ENCODE measurements at places on chromosomes 1 and 21.
A peak's percentile ranks its signal among the peaks of the same experiment; 100 is the strongest.

GRCh38 chr1:40772146-40772955, 11.2 kb upstream of the KCNQ4 start:
- DNase-seq: no peak

DNA sequence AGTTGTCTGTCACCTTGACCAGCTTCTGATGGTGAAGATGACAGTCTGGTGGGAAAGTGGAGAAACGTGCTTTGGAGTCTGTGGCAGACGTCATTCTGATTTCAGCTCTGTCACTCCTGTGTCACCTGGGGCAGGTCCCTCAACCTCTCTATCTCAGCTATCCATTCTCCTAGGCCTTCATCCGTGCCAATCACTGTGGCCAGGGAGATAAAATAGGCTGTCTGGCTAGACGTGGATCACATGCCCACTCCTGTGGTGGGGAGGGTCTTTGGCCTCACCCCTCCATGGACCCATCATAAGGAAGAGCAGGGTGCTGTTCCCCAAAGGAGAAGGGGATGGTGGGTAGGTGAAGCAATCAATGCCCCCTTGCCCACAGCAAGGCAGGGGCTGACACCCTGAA, 140.3 kb downstream of the ACTL8 start:
- no peak for DNase-seq

- no peak for DNase-seq
Observed at GRCh38 chr21:16536643-16537434, 807.1 kb downstream of the USP25 start.

GRCh38 chr1:58885998-58886397, 102.2 kb upstream of the JUN start:
- no peak for DNase-seq

GRCh38 chr1:92902406-92902744, 58.9 kb downstream of the DIPK1A start:
- no peak for DNase-seq

- DNase-seq: no peak
Observed at GRCh38 chr1:224188286-224188685, 5.2 kb downstream of the DEGS1 start.

- DNase-seq: no peak
Observed at GRCh38 chr1:41615981-41616380, 131.5 kb upstream of the EDN2 start.

- peak; percentile 73 for DNase-seq
Observed at GRCh38 chr21:33039536-33039935, 13.8 kb downstream of the OLIG2 start.

DNA sequence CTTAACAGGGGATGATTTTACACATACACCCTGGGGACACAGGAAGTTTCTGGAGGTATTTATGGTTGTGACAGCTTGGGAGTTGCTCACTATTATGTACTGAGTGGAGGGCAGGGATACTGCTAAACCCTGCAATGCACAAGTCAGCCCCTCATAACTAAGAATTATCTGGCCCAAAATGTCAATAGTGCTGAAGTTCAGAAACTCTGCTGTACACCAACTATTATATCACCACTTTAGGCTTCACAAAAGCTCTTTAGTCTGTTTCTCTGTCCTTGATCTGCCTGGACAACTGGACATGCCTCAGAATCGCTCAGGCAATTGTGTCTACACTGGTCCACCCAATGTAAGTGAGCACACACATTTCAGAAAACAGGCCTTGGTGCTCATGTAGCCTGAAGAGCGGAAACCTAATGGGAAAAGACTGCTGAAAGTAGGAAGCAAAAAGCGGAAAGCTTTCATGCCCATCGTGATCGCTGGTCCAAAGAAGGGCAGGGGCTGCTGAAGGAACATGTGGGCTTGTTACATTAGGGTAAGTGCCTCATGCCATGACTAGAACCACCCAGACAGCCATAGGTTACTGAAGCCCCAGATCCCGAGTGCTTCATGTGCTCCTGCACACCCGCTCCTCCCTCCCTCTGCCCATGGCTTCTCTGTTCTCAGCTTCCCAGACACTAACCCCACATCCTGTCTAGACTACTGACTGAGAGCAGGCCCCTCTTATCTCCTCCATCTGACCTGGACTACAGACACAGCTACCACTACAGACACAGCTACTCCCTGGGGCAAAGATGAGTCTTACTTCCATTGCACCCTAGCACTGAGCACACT, 73.5 kb downstream of the LRIG2 start:
- no peak for DNase-seq

GRCh38 chr1:202976633-202977032, 9.6 kb upstream of the CYB5R1 start:
- no peak for DNase-seq

- no peak for DNase-seq
Observed at GRCh38 chr1:236507022-236507700, 16.6 kb upstream of the LGALS8 start.

- DNase-seq: no peak
Observed at GRCh38 chr1:207069061-207069460, 16.0 kb downstream of the PFKFB2 start.

DNA sequence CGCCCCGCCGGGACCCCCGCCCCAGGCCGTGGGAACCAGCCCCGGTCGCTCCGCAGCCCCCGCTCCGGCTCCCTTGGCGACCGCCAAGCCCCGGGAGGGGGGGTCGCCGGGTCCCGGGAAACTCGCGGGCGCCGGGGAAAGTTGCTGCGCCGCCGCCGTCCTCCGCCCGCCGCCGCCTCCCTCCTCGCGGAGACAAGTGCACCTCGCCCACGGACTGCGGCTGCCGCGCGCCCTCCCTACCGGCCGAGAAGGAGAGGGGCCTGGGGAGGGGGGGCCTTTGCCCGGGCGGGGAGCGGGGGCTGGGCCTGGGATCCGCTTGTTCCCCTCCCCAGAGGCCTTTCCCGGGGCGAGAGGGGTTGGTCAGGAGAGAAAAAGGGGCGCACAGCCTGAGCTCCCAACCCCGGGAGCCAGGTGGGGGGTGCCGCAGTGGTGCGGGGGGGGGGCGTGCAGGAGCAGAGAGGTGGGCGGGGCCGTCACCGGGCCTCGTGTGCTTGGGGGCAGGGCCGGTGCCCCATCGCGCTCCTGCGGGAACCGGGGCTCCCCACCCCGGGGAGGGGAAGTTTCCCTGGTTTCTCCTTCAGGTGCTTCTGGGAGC, 592 bp downstream of the AGRN start:
- DNase-seq: no peak

- DNase-seq: no peak
Observed at GRCh38 chr1:226957714-226958113, 17.6 kb downstream of the COQ8A start.

- no peak for DNase-seq
Observed at GRCh38 chr1:72281144-72281543, 1.2 kb downstream of the NEGR1 start.

DNA sequence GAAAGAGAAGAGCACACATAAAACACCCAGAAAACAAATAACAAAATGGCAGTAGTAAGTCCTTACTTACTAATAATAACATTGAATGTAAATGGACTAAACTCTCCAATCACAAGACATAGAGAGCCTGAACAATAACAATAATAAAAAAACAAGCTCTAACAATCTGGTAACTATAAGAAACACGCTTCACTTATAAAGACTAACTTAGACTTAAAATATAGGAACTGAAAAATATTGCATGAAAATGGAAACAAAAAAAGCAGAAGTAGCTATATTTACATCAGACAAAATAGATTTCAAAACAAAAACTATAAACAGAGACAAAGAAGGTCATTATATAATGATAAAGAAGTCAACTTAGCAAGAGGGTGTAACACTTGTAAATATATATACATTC, 83.1 kb upstream of the LYPLAL1 start:
- no peak for DNase-seq

DNA sequence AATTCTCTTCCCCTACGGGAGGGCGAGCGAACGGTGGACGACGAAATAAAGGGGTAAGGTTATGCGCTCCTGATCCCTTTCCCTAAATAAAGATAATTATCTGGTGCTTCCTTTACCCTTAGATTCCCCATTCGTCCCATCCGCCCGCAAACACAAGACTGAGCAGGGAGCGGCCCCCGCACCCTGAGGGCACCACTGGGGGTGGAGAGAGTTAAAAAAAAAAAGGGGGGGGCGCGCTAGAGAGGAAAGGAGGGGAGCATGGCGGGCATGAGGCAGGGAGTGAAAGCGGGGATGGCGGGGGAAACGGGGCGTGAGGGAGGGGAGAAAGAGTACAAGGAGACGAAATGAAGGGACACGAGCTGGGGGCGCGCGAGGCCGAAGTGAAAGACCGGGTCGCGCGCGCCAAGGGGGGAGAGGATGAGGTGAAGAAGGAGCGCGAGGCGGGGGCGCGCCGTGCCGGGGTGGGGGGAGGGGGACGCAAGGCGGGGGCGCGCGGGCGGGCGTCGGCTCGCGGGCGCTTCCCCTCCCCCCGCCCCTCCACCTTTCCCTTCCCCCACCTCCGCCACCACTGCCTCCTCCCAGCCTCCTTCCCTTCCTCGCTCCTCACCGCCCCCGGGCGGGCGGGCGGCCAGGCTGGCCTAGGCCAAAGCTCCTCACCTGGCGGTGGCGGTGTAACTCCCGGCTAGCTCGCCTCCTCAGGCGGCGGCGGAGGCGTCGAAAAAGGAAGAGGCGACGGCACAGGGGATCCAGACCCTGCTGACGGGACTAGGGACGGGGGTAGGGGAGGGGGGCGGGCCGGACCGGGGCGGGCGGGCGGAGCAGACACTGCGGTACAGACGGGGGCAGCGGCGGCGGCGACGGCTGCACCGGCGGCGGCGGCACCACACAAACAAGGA, 448 bp downstream of the GATAD2B start:
- no peak for DNase-seq

- no peak for DNase-seq
Observed at GRCh38 chr1:180094705-180095295, 59.9 kb upstream of the QSOX1 start.

DNA sequence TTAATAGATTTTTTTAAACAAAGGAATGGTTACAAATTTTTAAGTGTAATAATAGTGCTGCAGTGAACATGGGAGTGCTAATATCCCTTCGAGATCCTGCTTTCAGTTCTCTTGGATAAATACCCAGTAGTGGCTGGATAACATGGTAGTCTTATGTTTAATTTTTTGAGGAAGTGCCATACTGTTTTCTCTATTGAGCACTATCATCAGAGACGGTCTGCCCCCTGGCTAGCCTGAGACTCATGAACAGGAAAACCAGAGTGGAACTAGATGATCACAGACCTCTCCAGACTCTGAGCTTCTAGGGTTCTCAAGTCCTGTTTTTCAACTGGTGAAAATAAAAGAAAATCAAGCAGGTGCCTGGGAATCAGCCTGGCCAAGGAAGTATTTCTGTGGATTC, 97.3 kb upstream of the MARK1 start:
- no peak for DNase-seq

Measured in amygdala (tissue), 56 donors.